ENCODE measurements at places on chromosomes 1 and 21.
A peak's percentile ranks its signal among the peaks of the same experiment; 100 is the strongest.

DNA sequence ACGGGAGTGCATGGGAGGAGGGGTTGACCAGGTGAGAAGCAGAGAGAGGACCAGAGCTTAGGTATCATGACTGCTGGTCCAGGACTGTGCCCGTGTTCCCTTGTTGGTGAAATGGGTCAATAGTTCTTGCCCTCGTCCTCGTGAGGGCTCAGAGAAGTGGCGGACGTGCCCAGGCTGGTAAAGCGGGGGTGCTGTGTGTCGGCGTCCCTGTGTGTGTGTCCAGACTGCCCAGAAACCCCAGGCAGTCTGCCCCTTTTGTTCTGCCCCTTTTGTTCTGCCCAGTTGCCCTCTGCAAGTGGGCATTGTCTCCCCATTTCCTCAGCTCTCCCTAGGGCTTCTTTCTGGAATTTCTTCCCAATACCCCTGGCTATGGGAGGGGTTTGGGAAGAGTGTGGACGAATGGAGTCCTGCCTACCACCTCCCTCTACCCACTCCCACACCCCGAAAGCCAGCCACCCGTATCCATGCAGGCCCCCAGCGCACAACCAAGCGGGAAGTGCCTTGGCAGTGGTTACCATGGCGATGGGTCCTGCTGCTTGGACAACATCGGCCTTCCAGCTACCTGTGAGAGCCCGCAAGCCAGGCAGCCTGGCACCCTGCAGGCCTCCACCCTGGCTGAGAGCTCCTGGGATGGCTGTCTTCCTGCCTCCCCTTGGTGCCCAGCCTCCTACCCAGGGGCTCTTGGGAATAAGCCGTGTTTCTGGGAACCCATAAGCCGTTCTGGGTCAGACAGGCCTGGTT is 34.7 kb downstream of the ACOT11 start:
- no peak for DNase-seq

DNA sequence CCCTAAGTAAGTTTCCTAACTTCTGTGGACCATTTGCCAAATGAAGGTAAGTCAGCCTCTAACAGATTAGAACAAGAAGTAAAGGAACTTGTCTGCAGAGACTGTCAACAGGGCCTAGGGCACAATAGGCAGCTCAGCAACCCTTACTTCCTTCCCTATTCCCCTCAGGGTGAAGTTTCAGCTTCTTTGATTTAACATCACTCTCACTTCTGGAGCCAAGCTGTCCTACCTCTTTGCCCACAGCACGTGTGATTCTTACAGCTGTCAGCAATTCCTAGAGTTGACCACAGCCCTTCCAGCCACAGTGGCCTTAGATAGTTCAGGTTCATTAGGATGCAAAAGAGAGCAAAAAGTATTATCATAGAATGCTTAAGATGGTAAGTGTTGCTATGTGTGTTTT is 7.6 kb upstream of the EIF4G3 start:
- DNase-seq = no peak

DNA sequence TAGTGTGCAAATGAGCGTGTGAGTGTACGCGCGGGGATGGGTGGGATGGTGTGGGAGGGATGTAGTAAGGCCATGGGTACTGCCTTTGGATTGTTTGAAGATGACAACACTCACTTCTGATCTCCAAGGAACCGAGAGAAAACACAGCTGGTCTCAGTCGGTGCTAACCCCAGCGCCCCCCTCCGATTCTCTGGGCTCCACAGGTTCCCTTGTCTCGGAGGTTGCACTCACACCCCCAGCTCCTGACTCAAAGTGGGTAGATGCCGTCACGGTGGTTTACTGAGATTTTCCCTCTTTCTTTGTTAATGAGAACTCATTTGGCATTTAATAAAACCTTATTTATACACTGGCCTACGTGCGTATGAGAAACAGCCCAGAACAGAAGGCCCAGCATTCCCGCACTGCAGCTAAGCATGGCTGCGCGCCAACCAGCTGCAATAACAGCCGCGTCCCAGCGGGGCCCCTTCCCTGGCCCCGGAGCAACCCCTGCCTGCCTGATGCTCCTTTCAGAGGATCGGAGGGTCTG is 25.8 kb downstream of the ABCA4 start:
- DNase-seq = peak; percentile 88

GRCh38 chr1:212167098-212167497 is 118.1 kb upstream of the PPP2R5A start:
- DNase-seq = no peak

DNA sequence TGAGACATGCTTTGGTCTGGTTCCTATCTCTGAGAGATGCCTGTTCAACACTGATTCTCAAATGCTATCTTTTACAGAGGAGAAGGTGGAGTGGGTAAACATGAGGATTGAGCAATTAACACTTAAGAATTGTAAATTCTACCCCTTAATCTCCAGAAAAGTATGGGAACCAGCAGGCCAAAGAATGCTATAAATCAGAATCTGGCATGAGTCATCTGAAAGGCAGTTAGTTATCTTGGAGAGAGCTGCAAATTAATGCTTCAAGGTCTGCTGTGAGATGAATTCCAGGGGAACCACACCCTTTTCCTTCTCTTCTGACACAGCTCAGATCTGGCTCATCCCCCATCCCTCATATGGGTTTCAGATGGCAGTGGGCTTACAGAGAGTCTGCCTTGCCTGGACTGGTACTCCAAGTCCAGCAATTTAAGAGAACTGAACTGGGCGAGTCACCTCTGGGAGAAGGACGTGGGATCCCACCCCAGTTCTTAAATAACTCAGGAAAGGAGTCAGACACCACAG is 5.2 kb downstream of the S100A10 start:
- DNase-seq = no peak

All from coronary artery (tissue), 2 donors.